ENCODE measurements at places on chromosomes 3 and 15. TPM values are rescaled to one million over a fixed set of nuclear protein-coding genes. Genes with fewer than 3 reads are reported as not detected.

DNA sequence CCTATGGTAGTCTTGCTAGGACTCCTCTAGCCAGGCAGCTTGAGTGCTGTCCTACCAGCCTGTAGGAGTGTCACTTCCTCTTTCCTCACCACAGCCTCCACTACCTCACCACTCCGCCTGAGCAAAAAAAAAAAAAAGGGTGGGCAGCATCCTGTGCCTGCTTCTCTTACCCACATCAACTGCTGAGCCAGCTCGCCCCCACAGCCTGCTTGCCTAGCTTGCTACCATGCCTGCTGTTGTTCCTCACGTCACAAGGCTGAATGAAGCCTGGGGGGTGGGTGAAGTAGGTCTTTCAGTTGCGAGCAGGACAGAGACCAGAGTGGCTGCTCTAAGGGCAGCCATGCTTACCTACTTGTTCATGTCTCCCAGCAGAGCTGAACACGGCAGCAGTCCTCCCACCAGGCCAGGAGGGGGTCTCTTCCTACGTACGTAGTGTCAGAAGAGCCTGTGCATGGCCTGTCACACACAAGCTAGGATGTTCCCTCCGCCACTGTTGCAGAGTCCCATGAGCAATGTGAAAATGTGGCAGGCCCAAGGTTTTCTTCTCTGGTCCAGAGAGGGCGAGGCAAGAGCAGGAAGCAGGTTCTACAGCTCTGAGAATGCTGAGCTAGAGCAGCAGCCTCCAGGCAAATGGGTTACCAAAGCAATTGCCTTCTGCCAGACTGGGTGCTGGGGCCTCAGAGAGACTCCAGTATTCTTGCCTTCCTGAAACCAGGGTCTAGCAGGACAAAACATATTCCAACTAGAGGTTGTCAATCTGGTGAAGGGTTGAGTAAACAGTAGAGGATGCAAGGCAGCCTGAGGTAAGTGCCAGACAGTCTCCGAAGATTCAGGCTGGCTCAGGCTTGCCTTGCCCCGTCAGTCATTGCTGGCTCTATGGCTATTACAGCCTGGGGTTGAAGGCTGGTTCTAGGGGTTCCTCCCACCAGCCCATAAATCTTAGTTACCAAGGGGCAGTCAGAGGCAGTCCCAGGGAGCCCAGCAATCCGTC is 8.1 kb downstream of the PPM1M start:
- no peak for DNase-seq

DNA sequence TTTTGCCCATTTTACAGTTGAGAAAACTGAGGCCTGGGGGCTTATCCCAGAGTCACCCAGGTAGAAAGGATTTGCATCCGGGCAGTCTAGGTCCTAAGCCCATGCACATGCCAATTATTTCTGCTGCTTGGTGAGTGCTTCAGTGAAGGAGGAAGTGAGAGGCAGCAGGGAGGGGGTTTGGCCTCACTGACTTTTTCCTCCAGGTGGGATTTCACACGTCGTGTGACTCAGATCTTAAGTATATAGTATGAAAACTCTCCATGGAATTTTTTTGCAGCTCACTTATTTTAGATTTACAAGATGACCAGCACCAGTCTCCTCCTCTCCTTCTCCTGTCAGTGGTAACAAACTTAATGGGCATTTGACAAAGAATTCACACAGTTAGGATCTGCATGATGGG is 4.6 kb downstream of the ITGA11 start:
- no peak for DNase-seq

- peak; percentile 28 for DNase-seq
Measured at GRCh38 chr3:66372681-66373350, 128.0 kb downstream of the LRIG1 start.

Gene STRC
- 0.22 TPM for total RNA-seq

- peak; percentile 24 for DNase-seq
Measured at GRCh38 chr15:70362886-70363285, 265.2 kb upstream of the TLE3 start.

- DNase-seq, result peak; percentile 86
Measured at GRCh38 chr15:88586401-88587162, 34.6 kb upstream of the AEN start.

Gene DLEC1
- total RNA-seq, result not detected

DNA sequence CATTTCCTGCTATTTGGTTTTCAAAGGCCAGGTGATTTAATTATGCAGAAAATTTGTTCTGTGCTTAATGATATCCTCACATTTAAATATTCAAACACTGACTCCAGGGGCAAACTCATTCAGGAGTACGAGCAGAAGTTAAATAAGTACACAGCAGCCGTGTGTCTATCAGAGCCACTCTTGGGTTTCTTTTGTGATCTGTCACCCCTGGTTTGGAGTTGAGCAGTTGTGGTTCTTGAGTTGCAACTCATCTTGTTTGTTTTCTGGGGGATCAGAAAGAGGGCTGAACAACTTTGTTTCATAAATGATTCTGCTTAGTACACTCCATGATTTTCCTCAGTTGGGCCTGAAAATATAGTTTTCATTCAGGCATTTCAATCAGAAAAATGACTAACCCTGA is 25.7 kb upstream of the PPP4R2 start:
- no peak for DNase-seq
